Muscle of arm (tissue), 14 donors: ENCODE measurements at places on chromosomes 5 and 9. TPM values are rescaled to one million over a fixed set of nuclear protein-coding genes. Genes with fewer than 3 reads are reported as not detected.

Gene PCDHGA11
- 2.8 TPM for polyA plus RNA-seq

Gene FCN2
- polyA plus RNA-seq, result 0.20 TPM

Gene PRDM12
- not detected for polyA plus RNA-seq

Gene ATOSB
- polyA plus RNA-seq, result 10.1 TPM

Gene NME5
- 1.2 TPM for polyA plus RNA-seq

- DNase-seq, result no peak
Observed at GRCh38 chr5:158966716-158967115, 133.0 kb downstream of the EBF1 start.

DNA sequence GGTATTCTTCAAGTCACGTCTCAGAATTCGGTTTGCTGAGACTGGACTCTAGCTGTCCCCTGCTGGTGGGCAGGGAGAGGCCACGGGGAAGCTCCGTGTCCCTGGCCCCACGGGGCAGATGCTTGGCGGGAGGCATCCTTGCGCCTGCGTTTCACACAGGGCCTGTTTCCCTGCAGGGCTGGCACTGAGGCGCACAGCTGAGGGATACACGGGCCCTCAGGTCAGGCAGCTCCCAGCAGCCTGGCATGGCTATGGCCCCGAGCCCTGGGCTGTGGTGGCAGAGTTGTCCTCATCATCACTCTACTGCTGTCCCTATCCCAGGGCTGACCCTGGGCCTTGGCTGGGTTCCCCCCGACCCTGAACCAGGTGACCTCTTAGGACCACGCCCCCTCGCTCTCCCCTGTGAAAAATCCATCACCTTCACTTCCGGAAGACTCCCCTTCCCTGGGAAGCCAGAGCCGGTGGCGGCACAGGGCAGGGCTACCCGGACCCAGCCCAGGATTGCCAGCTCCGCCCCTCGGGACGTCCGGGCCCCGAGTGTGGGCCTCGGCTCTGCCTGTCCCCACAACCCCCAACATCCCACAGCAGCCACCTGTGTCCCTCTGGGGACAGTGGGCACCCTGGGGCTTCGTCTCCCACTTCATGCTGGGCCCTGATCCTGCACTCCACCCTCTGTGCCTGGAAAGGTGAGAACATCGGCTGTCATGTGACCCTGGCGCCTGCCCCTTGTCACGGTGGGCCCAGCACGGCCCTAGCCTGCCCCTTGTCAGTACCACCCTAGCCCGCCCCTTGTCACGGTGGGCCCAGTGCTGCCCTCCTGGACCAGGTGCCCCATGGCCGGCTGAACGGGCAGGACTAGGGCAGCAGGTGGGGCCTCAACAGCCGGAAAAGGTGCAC is 5.0 kb downstream of the DPP7 start:
- no peak for DNase-seq

GRCh38 chr9:105881021-105881420 is 186.7 kb downstream of the TMEM38B start:
- DNase-seq, result no peak

- DNase-seq, result no peak
Observed at GRCh38 chr9:108844856-108845255, 10.9 kb downstream of the ACTL7B start.

GRCh38 chr5:167525004-167525403 is 766.4 kb upstream of the WWC1 start:
- no peak for DNase-seq

DNA sequence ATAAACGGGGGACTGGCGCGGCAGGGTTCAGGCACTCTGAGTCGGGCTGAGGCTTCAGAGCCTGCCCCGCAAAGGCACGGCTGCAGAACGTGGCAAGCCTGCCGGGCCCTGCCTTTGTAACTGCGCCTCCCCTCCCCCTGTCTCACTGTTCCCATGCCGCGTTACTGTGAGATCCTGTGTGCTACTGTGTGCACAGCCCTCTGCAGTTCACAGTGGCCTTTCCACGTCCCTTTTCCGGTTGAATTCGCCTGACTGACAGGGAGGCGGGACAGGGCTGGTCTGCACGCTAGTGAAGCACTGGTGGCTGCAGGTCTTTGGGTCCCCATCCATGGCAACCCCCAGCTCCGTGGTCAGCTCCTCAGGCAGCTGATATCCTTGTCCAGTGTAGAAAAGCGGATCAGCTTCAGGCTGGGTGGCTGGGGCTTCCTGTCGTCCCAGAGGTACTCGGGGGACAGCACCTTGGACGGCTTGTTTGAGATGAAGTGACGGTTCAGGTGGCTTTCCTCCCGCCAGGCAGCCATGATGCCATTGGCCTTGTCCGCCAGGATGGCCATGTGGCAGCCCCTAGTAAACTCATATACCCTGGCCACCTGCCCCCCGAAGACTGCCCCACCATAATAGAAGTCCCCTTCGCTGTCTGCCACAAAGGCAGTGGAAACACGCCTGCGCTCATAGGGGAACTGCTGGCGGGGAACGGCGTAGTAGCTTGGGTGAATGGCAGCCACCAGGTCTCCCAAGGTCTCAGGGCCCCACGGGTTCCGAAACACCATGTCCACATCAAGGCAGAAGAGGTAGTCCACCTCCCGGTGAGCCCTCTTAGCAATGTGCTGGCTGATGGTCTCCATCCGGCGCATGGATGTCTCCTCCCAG is 10.3 kb downstream of the GBGT1 start:
- DNase-seq, result no peak

- no peak for DNase-seq
Observed at GRCh38 chr5:148923023-148923422, 96.6 kb downstream of the ADRB2 start.
